ENCODE measurements at places on chromosomes 4 and X.
A peak's percentile ranks its signal among the peaks of the same experiment; 100 is the strongest.

DNA sequence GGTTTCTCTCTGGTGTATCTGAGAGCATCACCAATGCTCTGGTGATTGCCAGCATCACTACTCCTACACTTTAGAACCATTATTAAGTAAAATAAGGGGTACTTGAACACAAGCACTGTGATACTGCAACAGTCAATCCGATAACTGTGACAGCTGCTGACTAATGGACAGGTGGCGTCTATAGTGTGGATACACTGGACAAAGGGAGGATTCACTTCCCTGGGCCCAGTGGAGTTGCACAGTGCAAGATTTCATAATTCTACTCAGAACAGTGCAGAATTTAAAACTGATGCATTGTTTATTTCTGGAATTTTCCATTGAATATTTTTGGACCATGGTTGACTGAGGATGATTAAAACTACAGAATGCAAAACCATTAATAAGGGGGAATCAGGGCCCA lies 97.8 kb downstream of the SHROOM3 start:
- DNase-seq = no peak

DNA sequence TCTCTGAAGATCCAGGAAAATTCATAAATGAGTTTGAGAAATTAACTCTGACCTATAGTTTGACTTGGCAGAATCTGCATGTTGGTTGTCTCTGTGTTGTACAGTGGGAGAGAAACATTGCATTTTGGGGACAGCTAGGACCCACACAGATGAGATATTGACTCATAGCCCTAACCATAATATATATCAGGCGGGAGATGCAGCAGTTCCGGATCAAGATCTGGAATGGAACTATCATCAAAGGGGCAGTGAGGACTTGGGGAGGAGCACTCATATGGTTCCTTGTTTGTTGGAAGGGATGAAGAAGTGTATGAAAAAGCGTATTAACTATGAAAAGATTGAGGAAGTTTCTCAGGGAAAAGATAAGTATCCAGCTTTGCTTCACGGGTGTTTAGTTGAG lies 14.0 kb downstream of the CXCL2 start:
- no peak for DNase-seq

DNA sequence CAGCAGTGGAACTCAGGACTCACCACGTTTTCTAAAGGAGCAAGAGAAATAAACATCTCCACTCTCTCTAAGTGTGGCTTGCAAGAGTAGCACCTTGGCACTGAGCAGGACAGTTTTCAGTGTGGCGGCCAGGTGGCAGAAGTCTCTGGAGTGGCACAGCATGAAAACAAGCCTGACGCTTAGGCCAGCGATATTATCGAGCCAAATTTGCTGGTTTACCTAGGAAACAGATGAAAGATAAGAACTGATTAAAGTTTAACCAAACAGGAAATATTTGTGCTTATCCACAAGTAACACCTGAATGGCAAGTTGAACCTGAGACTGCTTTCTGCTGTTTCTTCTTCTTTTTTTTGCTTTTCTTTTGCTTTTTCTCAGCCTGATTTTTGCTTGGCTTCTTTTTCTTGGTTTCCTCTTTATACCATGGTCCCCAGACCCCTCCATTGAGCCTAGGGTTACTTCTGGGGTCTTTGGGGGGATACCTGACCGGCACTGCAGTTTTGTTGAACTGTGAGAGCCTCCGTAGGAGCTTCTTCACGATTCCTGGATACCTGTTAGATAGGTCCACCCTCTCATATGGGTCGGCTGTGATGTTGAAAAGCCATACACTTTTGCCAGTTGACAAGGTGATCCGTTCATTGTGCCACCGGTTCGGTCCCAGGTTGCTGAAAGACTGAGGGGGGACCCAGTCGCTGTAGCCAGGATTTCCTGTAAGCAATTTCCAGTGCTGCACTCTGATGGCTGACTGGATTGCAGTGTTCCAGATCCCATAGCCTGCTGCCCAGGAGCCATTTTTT lies 77.3 kb downstream of the ARSJ start:
- peak; percentile 66 for DNase-seq

- no peak for DNase-seq
Measured at GRCh38 chr4:185865901-185866328, 53.9 kb upstream of the SORBS2 start.

- DNase-seq = no peak
Measured at GRCh38 chrX:67692246-67692645, 148.4 kb downstream of the AR start.

DNA sequence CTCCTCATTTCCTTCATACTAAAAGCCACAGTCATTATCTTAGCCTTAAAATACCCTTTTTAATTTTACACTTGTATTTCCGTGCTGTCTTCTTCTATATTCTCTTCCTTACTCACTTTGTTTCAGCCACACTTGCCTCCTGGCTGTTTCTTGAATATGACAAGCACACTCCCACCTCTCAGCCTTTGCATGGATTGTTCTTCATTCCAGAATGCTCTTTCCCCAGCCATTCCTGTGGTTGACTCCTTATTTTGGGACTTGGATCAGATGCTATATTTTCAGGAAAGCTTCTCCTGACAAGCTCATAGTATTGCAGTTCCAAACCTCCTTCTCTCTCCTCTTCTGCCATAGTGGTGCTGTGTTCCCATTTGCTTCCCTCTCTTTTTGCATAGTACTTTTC lies 291.3 kb downstream of the PDHA2 start:
- DNase-seq = no peak

All from activated T-cell treated with anti-CD3 and anti-CD28 coated beads, Interleukin-2, amount 50 U/mL, for 1 hour (primary cell).